ENCODE measurements at places on chromosomes 4 and X.

DNA sequence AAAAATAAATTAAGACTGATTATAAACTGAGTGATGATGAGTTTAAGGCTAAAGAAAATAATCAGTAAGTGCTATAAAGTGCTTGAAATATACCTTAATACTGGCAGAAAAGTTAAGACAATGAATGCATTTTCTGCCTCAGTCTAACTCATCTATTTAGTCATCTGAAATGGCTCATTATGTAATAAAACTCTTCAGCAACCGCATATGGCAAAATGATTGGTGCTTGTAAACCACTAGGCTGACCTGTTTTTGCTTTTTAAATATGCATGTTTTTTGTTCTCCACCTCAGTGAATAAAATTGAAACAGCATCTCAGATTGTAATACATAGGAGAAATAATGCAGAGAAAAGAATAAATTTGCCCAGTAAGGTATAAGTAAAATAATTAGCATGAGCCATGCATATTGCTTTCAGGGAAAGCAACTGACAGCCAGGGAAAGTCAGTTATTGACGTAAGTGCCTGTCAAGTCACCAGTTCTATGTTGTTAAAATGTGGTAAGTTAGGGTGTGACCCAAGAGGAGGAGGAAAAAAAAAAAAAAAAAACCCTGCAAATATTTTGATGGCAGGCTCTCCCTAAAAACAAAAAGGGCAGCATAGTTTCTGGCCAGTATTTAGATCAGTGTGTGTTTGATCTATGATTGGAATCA, 167.5 kb downstream of the PALLD start:
- no peak for DNase-seq

- no peak for DNase-seq
Observed at GRCh38 chr4:67871867-67872266, 11.9 kb downstream of the TMPRSS11D start.

DNA sequence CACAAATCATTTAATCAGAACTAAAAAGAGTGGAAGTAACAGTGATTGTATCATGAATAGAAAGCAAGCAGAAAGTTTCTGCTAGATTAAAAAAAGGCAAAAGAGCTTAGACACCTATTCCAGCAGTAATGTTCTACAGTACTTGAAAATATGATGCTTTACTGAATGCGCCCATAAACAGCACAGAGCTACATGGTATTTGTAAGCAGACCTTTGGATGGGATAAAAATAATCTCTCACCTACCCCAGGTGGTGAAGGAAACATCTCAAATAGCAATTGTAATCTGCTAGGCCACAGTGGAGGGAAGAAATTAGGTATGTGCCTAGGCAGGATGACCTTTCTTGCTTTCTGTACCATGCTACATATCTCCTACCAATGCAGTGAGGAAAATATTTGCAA, 280.9 kb upstream of the PRKX start:
- no peak for DNase-seq

GRCh38 chr4:167721617-167722486, 370.5 kb upstream of the ANXA10 start:
- DNase-seq = no peak

DNA sequence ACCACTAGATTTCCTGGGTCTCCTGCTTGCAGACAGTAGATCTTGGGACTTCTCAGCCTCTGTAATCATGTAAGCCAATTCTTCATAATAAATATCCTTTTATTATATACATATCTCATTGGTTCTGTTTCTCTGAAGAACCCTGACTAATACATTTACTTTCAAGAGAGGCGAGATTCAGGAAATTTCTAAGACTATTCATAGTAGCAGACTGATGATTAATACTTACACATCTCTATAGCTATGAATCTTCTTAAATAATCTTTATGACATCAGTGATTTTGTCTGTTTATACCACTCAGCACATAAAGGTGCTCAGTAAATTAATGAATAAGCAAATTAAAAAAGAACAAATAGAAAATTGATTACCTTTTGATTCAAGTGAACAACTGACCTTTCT, 682.3 kb upstream of the GRID2 start:
- DNase-seq = no peak

DNA sequence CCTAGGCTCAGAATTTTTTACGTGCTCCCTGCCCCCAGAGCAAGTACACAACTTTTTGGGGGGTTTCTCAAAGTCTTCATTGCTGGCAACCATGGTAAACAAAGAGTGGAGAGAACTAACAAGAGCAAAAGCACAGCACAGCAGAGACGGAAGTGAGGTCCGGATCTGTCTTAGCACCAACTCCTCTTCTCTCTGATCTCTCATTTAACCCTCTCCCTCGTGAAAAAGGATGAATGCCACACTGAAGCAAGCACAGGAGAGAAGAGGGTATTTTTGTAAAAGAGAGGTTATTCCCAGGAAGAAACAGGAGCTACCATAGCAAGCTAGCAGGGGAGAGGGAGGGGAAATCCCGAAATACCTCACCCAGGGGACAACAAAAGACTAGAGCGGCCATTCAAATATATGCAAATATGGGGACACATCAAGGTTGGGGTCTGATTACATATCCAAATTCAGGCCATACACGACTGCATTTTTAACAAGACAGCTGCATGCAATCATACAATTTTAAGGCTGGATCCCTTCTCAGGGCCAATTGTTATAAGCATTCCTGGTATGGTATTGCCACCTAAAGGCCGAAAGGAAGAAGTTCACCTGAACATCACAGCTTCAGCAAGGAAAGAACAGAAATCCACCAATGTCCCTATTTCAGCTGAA, 46.6 kb downstream of the CD40LG start:
- peak; percentile 4 for DNase-seq

DNA sequence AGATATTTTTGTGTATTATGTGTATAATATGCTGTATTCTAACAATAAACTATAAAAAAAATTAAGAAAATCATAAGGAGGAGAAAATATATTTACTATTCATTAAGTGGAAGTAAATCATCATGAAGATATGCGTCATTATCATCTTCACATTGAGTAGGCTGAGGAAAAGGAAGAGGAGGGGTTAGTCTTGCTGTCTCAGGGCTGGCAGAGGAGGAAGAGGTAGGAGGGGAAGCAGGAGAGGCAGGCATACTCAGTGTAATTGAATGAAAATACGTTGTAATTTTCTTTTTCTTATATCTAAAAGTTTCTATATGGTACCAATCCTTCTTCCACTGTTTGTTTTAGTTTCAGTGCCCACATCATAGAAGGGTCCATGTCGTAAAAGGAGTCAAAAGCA, 9.8 kb upstream of the TMEM185A start:
- DNase-seq = no peak

- DNase-seq = no peak
Observed at GRCh38 chrX:23223169-23223568, 111.5 kb upstream of the PTCHD1 start.

DNA sequence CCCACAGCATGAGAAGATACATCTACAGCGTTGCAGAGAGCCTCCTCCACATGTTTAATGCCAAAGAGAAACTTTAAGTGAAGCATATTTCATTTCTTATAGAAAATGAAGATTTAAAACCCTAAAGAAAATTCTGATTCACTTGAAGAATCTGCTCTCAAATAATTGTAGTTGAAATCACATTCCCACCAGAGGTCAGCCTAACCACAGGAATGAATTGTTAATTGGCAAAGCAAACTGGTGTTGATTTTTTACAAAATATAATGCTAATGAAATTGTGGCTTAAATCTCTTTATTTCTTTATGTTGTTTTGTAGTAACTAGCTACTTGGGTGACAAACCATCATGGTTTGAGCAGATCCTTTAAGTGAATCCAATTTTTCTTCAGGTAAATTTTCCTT, 31.1 kb upstream of the WDR17 start:
- no peak for DNase-seq

GRCh38 chr4:5040856-5041620, 10.2 kb upstream of the STK32B start:
- no peak for DNase-seq

- no peak for DNase-seq
Observed at GRCh38 chr4:98504091-98504490, 154.3 kb downstream of the TSPAN5 start.

DNA sequence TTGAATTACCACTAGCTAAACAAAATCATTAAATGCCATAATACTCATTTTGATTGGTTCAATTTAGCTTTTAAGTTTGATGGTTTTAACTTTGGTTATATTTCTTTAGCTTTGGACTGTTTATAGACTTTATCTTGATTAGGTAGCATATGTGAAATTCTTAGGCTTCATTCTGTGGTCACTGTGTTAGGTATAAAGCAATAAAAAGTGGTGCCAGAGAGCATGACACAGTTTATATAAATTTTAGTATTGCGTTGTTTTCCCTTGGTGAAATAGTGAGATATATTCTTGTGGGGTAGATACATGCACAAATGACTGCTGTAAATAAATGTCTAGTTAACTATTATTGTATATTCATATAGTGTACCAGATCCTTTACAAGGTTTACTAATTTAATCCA, 474.2 kb upstream of the GRID2 start:
- no peak for DNase-seq

DNA sequence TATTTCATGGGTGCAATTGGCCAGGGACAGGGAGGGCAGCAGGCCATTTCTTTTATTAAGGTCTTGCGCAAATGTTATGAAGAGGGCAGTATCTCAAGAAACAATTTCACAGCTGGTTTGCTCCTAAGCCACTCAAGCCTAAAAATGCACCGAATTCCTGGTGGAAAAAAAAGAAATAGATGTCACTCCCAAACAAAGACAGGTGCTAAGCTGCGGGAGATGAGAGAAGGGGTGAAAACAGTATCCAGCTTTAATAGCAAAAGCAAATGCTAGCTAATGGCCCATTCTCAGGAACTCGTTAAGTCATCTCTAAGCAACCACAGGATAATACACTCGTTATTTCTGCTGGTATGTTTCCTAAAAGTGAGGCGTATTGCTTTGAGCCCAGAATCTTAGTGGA, 116.4 kb downstream of the ARX start:
- no peak for DNase-seq

DNA sequence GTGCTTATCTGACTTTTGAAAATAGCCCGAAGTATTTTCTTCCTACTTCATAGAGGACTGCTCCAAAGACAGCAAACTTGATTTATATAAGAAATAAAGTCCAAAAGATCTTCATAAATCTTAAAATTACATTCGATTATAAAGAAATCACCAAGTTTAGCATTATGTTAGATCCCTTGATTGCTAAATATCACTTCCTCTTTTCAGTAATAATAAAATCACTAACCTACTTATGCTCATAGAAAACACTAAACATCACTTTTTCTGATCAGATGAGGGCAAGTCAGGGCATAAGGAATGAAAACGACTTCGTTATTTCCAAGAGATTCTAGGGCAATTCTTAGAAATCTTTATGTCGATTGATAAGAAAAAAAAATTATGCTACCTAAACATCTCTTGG, 32.0 kb downstream of the DYNLT3 start:
- DNase-seq = no peak

GRCh38 chrX:19677121-19677520, 161.8 kb upstream of the MAP3K15 start:
- no peak for DNase-seq

GRCh38 chrX:12570859-12571501, 220.2 kb upstream of the PRPS2 start:
- no peak for DNase-seq

- DNase-seq = peak; percentile 45
Observed at GRCh38 chrX:39848900-39849299, 248.9 kb downstream of the BCOR start.

DNA sequence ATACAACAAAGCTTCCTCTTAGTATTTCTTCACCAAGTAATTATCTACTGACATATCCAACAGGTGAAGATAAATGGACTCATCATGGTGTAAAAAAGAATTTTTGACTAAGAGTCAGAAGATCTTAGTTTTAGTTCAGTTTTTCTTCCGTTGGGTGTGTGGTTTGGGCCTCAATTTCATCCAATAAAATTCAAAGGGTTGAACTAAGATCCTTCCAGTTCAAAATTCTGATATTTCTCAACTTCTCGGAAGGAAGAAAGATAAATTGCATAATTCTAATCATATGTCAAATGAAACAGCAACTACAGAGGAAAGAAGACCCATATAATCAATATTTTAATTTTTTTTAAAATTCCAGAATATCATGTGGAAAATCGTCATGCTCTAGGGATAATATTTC, 192.7 kb downstream of the SPRY1 start:
- no peak for DNase-seq

DNA sequence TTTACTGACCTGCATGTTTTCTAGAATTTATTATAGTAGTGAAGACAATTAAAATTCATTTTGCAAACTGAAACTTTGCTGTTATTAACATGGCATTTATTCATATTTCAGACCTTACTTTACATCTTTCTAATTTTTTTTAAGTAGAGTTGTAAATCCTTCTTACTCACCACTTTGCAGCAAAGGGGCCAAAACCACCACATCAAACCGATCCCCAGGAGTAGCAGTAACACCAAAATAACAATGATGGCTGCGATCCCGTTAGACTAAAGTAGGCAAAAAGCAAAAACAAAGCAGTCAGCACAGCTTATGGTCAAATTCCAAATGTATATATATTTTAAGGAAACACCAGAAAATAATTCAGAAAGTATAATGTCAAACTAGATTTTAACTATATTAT, 64.7 kb downstream of the ANTXR2 start:
- DNase-seq = no peak

GRCh38 chr4:147825451-147826287, 93.8 kb downstream of the ARHGAP10 start:
- no peak for DNase-seq

GRCh38 chr4:16580514-16580913, 317.9 kb downstream of the LDB2 start:
- DNase-seq = no peak

- no peak for DNase-seq
Observed at GRCh38 chrX:123324625-123325024, 140.5 kb downstream of the GRIA3 start.

GRCh38 chr4:59966758-59967157, 1233.4 kb upstream of the ADGRL3 start:
- DNase-seq = no peak

DNA sequence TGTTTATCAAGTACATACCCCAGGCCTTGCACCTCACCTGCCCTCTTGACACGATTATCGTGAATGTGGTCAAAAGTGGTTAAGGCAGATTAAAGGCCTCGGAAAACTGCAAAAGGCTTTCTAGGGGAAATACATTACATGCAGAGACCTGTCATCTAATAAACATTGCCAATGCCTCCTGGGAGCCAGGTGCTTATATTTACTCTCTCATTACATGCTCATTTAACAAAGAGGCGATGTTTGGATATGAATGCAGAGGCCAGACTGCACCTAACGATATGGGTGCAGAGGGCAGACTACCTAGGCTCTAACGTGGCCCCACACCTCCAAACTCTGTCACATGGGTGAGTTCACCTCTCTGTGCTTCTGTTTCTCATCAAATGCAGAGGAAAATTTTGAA, 14.5 kb downstream of the CRMP1 start:
- DNase-seq = no peak

- DNase-seq = peak; percentile 53
Observed at GRCh38 chr4:176534566-176534965, 214.8 kb downstream of the SPCS3 start.

- DNase-seq = peak; percentile 99
Observed at GRCh38 chr4:158810487-158811215, 41.8 kb downstream of the FNIP2 start.

DNA sequence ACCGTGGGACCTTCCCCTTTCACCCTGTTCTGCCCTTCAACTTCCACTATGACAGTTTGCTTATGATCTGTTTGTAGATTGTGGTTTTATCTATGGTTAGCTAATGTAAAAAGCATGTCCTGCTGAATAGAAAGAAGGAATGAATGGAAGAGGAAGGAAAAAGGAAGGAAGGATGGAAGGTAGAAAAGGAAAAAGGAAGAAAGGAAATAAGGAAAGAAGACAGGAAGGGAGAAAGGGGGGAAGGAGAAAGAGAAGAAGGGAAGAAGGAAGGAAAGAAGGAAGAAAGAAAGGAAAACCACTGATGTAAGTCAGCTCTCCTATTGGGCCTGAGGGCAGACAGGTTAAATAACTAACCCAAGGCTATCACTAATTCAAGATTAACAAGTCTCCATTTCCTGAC, 319.1 kb upstream of the KLF3 start:
- no peak for DNase-seq
